ENCODE measurements at places on chromosomes 2 and 18.

- peak; percentile 80 for DNase-seq
Observed at GRCh38 chr2:24382363-24383073, 22.2 kb upstream of the ITSN2 start.

DNA sequence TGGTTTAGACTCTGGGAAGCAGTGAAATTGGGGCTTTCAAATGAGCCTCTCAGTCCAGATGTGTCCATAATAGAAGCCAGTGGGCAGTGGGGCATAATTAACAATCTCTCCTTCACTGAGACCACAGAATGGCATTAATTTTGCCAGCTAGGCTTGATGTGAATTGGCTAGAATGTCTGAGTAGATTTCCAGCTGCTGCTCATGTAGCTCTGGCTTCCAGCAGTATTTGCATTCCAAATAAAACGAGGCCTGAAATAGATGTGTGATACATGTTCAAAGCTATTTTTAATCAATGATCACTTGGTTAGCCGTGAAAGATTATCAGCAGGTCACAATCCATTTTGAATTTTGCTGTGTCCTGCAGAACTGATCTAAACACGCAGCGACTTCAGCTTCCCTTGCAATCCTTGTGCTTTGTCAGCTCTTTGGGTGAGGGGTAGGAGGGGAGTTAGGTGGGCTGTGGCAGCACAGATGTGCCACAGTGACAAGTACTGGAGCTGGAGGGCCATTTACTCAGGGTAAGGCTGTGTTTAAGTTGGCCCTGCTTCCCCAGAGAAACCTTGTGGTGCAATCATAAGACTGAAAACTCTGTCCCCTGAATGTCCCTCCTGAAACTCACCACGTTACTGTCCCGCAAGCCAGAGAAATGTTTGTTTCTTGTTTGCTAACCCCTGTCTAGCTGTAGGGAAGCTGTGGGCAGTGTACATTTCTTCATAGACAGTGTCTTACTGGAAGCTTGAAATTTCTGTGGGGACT is 56.9 kb upstream of the TMEM178A start:
- no peak for DNase-seq

GRCh38 chr2:48983551-48983950 is 170.8 kb downstream of the FSHR start:
- DNase-seq = no peak

- no peak for DNase-seq
Observed at GRCh38 chr2:16218625-16219024, 278.3 kb downstream of the MYCN start.

GRCh38 chr2:202721621-202722020 is 86.9 kb downstream of the FAM117B start:
- DNase-seq = no peak

GRCh38 chr18:26867471-26867870 is 2.0 kb upstream of the AQP4 start:
- no peak for DNase-seq

DNA sequence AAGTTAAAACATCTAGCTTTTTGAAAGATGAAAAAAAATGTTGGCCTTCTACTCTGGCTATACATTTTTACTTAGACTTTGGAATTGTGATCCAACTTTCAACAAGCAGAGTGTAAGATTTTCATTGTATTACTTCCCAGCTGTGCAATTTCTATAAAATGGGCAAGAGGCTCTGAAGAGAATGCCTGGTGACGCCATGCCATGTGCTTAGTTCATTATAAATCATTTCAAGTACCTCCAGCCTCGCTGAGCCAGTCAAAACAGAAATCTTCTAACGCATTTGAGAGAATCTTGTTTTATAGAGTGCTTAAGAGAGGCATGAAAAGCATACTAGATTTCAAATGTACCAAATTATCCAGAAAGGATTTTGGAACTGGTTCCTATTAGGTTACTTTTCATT is 10.1 kb upstream of the STK17B start:
- peak; percentile 77 for DNase-seq

- no peak for DNase-seq
Observed at GRCh38 chr2:61534926-61535325, 3.2 kb downstream of the XPO1 start.

DNA sequence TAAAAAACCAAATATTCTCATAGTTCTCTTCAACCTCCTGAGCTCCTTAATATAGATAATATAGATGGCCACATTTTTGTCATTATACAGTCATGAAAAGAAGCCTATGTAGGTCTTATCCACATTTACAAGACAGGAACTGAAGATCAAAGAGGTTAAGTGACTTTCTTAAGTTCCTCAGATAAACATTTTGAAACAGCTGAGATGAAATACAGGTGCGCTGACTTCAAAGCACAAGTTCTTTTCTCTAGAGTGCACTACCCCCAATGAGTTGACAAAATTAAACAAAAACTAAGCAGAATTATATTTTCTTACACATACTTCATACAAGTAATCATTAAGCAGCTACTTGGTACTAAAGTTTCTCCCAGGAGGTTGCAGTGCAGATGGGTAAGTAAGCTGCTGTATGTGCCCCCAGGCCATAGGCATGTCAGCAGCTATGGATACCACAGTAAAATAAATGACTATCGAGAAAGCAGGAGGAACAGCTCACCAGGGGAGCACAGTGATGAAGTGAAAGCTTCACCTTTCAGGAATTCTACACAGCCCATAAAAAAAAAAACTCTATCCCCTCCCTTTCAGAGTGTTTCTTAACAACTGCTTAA is 199.8 kb downstream of the DPP10 start:
- DNase-seq = no peak

- no peak for DNase-seq
Observed at GRCh38 chr2:48854681-48855080, 99.2 kb upstream of the LHCGR start.

DNA sequence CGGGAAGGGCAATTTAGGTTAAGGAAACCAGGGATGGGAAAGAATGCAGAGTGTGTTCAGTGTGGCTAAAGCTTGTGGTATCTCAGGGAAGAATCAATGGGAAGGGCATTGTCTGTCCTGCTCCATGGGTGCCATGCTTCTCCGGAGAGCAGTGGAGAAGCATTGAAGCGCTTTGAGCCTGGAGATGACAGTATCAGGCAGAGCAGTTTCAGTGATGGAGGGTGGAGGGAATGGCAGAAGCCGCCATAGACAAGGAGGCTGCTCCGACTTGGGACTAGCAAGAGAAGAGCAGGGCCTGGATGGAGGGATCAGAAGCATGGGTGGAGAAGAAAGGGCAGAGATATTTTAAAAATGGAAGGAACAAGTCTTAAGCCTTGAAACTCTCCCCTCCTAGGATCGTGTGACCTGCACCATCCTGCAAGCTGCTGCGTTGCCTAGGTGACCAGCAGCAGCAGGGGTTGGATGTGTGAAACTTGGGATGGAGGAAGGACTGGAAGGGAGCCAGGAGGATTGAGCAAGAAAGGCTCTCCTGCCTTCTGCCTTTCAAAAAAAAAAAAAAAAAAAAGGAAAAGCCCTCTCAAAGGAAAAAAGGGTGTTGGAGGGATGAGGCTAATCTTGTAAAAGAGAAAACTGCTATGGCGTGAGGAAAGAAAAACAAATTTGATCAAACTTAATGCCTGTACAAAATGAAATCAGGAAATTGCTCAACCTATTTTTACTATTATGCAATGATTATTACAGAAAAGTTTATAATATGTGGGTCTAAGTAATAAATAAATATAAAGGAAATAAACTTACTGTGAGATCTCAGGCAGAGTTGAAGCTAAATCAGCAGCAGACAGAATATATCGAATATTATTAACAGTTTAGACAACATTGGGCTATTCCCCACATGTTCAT is 493.8 kb upstream of the NRP2 start:
- DNase-seq = peak; percentile 42

- DNase-seq = no peak
Observed at GRCh38 chr2:197852108-197852507, 47.7 kb downstream of the PLCL1 start.

DNA sequence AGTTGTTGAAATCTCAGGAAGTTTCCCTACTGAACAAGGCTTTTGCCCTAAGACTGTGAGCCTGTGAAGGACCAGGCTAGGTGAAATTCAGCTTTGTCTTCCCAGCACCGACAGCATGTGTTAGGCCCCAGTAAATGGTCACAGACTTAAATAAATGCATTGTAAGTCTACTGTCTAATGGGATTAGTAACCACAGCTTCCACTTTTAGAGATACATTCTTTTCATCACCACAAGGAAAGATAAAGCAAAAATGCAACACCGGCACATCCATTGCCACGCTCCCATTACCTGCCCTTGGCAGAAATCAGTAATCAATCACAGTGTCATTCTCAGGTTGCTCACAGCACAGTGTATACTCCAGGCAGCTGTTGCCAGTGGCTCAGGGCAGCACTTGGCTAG is 59.3 kb downstream of the CRACDL start:
- no peak for DNase-seq

DNA sequence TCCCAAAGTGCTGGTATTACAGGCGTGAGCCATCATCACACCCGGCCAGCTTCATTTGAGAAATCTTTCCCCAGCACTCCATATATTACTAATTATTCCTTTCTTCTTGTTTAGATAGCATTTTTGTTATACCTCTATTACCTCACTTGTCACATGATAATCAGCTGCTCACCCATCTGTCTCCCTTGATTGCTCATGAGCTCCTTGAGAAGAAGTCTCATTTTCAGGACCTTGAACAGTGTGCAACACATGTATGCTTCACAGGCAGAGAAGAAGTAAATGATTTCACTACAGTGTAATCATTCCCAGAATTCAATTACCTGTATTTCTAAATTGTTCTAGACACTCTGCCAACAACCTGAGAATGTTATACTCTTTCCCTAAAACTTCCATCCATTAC is 6.2 kb downstream of the PAIP2B start:
- DNase-seq = no peak

DNA sequence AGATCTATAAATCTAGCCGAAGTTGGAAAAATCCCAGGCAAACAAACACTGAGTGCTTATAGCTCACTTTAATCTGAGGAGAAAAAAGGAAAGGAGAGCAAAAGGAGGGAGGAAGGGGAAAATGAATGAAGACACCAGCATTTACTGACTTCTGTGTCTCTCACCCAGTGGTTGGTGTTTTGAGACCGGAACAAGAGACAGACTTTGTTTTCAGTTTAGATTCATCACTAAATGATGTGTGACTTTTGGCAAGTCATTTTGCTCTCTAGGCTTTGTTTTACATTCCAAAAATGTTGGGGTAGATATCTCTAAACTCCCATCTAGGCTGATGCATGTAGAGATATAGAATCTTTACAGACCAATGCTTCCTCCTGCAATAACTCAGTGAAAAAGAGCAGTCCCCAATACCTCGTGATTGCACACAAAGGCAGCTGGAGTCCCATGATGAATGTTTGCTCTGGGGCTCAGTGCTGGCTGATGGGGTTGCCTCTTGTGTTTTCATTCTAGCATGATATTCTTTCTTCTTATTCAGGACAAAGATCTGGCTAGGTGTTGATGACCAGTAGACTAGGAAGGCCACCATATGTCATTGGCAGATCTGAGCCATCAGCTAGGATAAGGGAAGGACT is 51.4 kb downstream of the TRIB2 start:
- no peak for DNase-seq

GRCh38 chr2:104332731-104333130 is 521.2 kb upstream of the POU3F3 start:
- no peak for DNase-seq

DNA sequence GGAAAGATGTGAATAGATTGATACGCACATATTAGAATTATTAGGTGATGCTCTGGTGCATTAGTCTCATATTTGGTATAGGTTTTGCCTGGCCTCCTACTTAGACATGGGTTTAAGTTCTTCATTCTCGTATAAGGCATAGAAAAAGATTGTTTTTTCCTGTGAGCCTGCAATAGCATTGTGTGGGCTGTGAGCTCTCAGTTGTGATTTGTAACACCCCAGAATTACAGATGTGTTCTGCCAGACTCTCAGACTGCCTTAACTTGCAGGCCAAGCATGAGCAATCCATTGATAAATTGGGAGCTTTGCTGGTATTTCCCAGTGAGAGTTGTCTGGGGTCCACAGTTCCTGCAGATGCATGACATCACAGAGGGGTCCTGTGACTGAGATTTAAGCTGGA is 95.7 kb downstream of the MAPRE2 start:
- no peak for DNase-seq

DNA sequence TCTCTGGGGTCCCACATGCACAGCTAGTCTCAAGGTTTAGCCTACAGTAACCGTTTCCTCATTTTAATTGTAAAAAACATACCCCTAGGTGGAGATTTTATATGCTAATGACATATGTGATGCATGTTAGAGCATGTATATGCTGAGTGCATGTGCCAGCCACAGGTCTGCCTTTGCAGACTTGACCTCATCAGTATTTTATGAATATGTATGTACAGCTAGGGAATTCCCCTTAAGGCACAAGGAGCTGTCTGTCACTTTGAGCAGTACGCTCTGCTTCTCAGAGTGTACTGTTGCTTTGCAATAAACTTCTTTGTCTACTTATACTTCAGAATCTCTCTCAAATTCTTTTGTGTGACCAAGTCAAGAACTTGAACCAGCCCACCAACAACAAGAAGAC is 131.2 kb upstream of the ERBB4 start:
- DNase-seq = no peak

GRCh38 chr2:186379052-186379451 is 107.0 kb upstream of the ZC3H15 start:
- DNase-seq = no peak

DNA sequence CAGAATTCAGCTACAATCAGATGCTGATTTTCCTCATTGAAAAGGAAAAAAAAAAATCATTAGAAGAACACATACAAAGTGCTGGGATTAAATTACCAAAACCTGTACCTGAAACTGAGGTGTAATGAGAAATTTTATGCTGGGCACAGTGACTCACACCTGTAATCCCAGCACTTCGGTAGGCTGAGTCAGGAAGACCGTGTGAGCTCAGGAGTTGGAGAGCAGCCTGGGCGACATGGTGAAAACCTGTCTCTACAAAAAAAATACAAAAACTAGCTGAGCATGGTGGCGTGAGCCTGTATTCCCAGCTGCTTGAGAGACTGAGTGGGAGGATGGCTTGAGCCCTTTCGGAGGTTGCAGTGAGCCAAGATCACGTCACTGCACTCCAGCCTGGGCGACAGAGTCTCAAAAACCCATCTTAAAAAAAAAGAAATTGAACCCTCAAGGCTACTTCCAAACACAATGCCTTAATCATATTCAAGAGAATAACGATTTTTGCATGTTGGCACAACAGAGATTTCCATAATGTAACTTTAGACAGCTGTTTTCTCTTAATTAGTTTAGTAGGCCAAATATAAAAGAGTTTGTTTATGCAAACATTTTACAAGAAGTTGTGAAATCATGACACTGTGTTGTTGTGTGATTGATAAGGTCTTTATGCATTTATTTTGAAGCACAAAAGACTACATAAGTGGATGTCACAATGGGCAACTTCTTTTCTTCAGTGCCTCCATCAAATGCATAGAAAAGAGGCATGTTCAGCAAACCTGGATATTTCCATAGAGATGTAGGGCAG is 63.9 kb downstream of the FAM161A start:
- no peak for DNase-seq

DNA sequence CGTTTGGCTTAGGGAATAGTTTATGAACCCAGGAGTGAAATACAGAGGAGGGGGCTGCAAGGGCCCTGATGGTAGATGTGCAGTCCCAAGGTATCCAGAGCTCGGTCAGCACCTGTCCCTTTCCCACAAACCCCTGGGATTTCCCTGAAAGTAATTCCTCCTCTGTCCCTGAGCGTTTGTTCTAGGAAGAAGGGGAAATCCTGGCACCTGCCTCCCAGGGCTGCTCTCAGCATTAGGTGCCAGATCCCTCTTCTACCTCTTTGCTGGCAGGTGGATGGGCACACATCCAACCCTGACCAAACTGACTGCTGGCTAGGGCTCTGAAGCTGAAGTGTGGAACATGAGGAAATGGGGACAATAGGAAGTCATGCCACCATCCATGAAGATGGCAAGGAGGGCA is 824.0 kb downstream of the SLC4A3 start:
- no peak for DNase-seq

- DNase-seq = no peak
Observed at GRCh38 chr2:227661025-227661649, 5.5 kb upstream of the SCYGR5 start.

GRCh38 chr2:13522917-13523821 is 806.4 kb downstream of the TRIB2 start:
- no peak for DNase-seq
